Activated CD4-positive, alpha-beta T cell treated with anti-CD3 and anti-CD28 coated beads, Interleukin-2, amount 50 U/mL, for 16 hours (primary cell): ENCODE measurements at places on chromosomes 1 and 21.
A peak's percentile ranks its signal among the peaks of the same experiment; 100 is the strongest.

DNA sequence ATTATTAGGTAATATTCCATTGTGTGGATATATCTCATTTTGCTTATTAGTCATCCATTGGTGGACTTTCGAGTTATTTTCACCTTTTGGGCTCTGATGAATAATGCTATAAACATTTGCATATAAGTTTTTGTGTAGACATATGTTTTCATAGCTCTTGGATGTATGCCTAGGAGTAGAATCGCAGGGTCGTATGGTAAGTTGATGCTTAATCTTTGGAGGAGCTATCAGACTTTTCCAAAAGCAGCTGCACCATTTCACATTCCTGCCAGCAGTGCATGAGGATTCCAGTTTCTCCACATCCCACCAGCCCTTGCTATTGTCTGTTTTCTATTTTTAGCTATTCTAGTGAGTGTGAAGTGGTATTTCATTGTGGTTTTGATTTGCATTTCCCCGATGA, 120.3 kb upstream of the TMEM51 start:
- DNase-seq = no peak

DNA sequence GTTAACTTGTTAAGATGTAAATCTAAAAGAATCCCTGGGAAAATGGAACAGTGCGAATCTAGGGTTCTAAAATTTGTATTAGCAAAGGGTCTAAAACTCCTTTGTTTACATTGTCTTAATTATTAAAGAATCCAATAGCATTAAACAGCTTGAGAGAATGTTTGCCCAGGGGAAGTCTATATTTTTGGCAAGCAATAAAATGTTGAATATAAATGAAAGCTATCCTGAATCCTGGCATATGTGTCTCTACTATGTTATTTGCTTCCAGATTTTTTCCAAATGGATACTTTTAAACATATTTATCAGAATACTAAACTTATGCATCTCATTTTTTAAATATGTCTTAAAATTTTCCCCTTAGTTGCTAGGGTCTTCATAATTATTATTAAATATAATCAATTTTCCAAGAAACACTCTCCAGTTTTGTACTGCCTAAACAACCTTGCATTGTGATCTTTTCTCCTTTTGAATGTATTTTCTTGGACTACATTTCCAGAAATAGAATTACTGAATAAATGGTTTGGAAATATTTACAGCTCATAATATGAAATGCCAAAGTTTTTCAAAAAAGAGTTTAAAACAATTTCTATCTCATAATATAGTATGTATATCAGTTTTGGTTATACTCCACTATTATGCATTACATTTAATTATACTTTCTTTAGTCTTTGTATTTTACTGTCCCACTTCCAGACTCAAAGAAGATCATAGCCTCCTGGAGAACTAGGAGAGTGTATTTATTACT, 304.8 kb downstream of the USP25 start:
- DNase-seq = no peak

DNA sequence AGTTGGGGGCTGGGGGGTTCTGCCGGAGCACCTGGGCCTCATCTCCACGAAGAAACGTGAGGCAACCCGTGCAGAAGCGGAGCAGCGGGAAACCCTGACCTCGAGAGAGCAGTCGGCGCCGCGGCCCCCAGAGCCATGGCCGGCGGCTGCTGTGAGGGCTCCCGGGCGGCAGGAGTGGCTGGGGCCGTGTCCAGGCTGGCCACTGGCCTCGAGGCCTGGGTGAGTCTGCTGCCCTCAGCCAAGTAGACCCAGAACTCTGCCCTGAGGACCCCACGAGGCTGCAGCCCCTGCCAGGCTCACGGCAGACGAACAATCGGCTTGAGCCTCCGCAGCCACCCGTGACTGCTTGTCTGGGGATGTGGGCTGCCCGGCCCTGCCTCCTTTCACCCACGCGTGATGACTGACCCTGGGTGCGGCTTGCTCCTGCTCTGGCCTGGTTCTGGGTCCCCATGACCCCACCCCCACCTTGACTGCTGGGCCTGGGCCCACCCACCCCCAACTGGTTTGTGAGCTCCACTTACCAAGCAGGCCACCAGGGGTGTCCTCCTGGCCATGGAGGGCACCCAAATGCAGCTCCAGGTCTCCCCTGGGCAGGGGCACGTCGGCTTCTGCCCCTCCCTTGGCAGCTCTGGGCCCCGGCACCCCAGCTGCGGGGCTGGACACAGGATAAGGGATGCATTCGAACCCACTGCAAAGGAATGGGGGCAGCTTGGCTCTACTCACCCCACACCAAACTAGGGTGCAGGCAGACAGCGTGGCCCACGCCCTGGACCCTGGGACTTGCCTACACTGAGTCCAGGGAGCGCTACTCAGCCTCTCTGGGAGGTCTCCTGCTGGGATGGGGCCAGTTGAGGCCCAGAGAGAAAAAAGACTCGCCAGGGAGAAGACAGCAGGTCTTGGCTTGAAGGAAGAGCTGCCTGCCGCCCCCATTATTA, 34.2 kb downstream of the MORN1 start:
- no peak for DNase-seq

GRCh38 chr1:164581762-164582161, 22.8 kb downstream of the PBX1 start:
- no peak for DNase-seq

GRCh38 chr1:213600879-213601278, 386.9 kb upstream of the PROX1 start:
- DNase-seq = no peak

- no peak for DNase-seq
Observed at GRCh38 chr1:186730951-186731729, 50.9 kb upstream of the PTGS2 start.

GRCh38 chr21:26067836-26068594, 102.6 kb downstream of the APP start:
- DNase-seq = no peak

DNA sequence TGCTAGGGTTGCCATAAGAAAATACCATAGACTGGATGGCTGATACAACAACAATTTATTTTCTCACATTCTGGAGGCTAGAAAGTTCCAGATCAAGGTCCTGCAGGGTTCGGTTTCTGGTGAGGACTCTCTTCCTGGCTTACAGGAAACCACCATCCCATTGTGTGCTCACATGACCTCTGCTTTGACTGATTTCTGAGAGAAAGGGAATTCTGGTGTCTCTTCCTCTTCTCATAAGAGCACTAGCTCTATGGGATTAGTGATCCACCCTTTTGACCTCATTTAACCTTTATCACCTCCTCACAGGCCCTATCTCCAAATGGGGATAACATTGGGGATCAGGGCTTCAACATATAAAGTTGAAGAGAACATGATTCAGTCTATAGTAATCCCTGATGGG, 47.5 kb downstream of the MRPL39 start:
- DNase-seq = no peak

- DNase-seq = no peak
Observed at GRCh38 chr1:30615816-30616590, 107.4 kb downstream of the MATN1 start.

DNA sequence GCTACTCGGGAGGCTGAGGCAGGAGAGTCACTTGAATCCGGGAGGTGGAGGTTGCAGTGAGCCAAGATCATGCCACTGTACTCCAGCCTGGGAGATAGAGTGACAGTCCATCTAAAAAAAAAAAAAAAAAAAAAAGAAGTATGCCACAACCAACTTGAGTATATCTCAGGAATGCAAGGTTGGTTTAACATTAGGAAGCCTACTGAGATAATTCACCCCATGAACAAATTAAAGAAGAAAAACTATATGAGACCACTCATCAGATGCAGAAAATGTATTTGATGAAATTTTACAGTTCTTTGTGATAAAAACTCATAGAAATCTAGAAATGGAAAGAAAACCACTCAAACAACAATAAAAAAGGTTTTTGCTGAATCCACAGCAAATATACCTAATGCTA, 373.8 kb downstream of the LMO4 start:
- DNase-seq = no peak

DNA sequence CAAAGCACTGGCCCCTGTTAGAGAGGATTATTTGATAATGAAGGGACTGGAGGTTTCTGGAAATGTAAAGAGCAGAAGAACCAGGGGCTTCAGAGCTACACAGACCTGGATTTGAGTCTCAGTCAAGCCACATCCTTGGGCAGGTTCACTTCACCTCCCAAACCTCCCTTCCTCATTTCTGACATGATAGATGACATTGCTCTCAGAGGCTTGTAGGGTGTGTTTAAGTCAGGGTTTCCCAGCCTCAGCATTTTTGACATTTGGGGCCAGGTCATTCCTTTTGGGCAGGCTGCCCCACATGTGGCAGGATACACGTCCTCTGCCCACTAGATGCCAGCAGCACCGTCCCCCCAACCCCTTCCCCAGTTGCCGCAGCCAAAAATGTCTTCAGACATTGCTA, 474.6 kb downstream of the MATN1 start:
- DNase-seq = no peak

GRCh38 chr1:233082778-233083550, 132.6 kb downstream of the NTPCR start:
- DNase-seq = no peak

- peak; percentile 70 for DNase-seq
Observed at GRCh38 chr1:235074523-235075047, 54.1 kb downstream of the TOMM20 start.

- no peak for DNase-seq
Observed at GRCh38 chr1:47340227-47340626, 6.6 kb downstream of the CMPK1 start.

GRCh38 chr21:35375115-35375514, 326.0 kb upstream of the RUNX1 start:
- DNase-seq = no peak

DNA sequence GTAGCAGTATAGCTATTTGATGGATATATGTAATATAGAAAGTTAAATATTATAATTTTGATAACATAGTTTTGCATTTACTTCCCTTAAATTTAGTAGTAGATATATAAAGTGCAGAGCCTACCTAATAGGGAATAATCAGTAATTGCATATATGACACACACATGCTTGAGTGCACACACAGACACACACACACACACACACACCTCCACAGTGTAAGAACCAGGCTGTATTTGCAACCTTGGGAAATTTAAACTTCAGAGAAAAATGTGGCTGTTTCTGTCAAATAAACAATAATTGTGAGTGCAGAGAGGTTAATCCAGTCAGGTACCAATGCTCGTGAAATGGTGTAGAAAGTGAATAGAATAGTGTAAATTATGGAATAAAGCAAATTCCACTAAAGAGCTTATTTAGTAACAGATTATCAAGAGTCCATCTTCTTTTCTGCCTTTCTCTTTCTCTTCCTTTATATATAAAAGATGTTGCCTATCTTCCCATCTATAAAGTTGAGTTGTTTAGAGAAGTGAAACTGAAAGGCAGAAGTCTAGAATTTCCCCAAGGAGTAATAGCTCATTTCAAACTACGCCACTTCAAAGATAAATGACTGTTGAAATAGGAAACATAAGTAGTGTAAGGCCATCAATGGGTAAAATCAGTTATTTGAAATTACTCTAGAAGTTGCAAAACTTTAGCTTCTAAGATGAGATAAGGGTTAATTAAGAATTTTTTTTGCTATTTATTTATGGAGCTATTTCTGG, 273.7 kb downstream of the SRGAP2C start:
- DNase-seq = peak; percentile 83

- DNase-seq = no peak
Observed at GRCh38 chr1:155518484-155518883, 44.1 kb downstream of the ASH1L start.

DNA sequence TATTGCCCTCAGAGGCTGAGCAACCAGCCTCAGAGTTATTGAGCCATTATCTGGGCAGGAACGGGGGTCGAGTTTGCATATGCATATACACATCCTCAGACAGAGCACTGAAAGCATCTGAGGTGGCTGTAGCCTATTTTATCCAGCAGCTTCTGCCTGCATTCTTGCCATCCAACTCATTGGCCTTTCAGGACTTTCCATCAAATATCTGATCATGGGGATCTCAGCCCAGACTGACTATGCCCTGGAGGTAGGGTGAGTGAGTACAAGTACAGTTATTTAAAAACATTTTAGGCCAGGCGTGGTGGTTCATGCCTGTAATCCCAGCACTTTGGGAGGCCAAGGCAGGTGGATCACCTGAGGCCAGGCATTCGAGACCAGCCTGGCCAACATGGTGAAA, 1.8 kb upstream of the MTF1 start:
- DNase-seq = no peak

DNA sequence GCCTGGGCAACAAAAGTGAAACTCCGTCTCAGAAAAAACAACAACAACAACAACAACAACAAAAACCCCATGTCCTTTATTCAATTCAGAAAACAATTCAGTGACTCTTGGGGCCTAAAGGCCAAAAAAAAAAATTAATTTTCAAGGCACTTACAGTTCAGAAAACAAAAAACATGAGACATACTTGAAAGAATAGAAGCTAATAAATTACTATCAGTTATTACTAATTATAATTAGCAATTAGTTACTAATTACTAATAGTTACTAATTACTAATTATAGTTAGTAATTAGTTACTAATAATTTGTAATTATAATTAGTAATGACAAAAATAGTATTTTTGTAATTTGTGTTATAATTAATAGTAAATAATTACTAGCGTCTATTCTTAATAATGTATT, 56.8 kb upstream of the MPC2 start:
- DNase-seq = no peak
